ENCODE measurements at places on chromosomes 3 and 15.

GRCh38 chr15:79399606-79400005 is 32.5 kb upstream of the MINAR1 start:
- no peak for DNase-seq

DNA sequence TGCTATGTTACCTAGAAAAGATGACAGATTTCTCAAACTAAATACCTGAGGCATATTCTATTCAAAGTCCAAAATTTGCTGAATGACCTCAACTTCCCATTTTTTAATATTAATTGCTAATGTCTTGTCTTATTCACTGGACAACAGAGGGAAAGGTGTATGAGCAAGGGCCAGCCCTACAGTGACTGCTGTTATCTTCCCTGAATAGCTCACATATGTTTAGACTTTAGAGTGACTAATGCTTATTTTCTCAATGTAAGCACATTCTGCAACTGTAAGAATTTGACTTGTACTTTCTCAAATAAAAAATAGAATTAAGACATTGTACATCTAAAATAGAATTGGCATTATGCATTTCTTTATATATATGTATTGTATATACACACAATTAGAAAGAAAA is 26.5 kb upstream of the AADACL2 start:
- DNase-seq = no peak

DNA sequence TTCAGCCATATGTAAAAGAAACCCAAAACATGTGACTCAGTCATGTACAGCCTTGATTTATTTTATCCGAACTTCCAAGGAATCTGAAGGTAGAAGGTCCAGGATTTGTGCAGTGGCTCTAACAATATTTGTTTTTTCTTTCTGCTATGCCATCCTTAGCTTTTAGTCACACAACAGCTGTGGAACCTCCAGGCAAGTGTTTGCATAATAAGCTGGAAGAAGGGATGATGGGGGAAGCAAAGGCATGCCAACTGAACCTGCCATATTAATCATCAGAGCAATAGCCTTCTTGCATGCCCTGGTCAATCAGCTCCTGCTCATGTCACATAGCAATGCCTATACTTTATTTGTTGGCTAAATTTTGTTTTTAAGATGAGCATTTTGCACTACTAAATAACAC is 444.7 kb upstream of the ARPP21 start:
- DNase-seq = no peak

DNA sequence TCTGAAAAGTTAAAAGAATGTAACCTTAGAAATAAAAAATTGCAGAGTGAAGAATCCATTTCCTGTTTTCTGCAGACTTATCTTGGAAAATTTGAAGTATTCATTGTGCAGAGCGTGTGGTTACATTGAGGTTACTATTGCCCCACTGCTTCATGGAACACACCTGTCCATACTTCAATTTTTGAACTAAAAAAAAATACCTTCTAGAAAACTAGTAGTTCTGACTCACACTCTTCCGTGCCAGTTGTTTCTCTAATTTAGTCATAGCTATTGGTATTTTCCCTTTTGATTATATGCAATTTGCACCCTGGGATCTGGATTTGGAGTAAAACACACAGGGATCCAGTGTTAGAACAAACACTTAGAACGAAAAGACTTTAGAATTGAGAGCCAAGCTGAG is 111.8 kb upstream of the LYSMD4 start:
- no peak for DNase-seq

GRCh38 chr15:34336231-34336990 is 1.2 kb downstream of the SLC12A6 start:
- no peak for DNase-seq

DNA sequence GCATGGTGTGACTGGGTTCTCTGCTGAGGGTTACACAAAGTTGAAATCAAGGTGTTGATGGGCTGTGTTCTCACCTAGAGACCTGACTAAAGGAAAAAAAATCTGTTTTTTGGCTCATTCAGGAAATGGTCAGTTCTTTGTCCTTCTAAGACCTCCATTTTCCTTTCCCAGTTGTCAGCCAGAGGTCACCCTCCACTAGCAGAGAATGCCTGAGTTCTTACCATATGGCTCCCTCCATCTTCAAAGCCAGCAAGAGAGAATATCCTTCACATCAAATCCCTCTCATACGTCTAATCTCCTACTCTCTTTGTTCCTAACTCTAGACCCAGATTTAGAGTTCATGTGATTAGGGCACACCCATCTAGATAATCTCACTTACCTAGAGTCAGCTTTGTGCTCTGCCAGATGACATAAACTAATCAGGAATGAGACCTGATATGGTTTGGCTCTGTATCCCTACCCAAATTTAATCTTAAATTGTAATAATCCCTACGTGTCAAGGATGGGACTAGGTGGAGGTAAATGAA is 19.4 kb downstream of the ANKRD28 start:
- DNase-seq = no peak
